MCF 10A (cell line): ENCODE measurements at places on chromosomes 4 and X.

GRCh38 chr4:132809298-132810032 lies 339.6 kb upstream of the PCDH10 start:
- DNase-seq, result no peak

GRCh38 chr4:138507522-138507921 lies 265.4 kb upstream of the SLC7A11 start:
- DNase-seq, result no peak

DNA sequence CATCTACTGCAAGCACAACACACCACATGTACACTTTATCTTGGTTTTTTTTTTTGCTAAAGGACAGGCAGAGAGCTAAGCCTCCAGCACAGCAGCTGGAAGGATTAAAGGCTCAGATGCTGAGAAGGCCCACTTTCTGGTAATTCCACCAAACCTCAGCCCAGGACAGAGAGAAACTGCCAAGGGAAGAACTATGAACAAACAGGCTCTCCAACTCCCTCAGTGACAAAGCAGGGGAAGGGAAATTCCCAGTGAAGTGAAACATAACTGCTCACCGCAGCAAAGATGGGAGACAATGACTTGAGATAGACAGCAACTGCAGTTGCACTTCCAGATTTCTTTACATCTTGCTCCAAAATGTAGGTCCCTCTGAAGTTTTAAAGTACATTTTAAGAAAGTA lies 4.8 kb downstream of the PROM1 start:
- DNase-seq, result no peak

- DNase-seq, result peak; percentile 58
Observed at GRCh38 chr4:77586951-77587383, 18.7 kb upstream of the CXCL13 start.

- no peak for DNase-seq
Observed at GRCh38 chr4:37475776-37476175, 210.4 kb downstream of the RELL1 start.

DNA sequence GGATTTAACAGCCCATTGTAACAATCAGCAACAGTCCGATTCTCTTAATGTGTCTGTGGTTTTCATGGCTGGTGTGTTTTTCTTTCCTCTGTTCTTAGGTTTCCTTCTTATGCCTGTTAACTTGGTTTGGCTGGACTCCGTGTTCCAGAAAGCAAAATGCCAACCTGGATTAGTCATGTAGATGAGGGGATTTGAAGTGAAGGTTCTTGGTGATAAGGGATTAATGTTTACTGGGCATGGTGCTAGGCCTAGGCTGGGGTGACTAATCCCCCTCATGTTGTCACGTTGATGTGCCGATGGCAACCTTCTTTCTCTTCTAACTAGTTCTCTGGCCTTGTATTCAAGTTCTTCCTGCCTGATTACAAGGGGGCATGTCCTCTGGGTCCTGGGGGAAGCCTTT lies 85.9 kb downstream of the REPS2 start:
- DNase-seq, result peak; percentile 68

GRCh38 chr4:166252487-166253402 lies 379.7 kb downstream of the TLL1 start:
- DNase-seq, result peak; percentile 47

DNA sequence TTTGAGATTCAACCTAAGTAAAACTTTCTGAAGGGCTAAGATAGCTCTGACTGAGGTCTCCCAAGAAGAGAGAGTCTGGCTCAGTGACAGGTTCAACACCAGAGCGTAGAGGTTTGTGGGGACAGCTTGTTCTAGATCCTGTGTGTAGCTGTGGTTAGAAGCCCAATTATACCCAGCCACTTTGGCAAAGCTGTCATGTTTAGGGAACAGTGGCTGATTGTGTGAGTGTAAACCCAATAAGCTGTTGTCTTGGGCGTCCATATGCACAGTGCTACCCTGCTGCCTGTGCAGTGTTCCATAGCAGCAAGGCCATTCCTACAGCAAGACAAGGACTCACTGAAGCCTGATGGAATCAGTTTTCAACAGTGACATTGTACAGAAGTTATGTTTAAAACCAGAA lies 11.2 kb upstream of the SCRG1 start:
- no peak for DNase-seq

GRCh38 chrX:132483951-132484350 lies 4.9 kb downstream of the MBNL3 start:
- DNase-seq, result no peak

DNA sequence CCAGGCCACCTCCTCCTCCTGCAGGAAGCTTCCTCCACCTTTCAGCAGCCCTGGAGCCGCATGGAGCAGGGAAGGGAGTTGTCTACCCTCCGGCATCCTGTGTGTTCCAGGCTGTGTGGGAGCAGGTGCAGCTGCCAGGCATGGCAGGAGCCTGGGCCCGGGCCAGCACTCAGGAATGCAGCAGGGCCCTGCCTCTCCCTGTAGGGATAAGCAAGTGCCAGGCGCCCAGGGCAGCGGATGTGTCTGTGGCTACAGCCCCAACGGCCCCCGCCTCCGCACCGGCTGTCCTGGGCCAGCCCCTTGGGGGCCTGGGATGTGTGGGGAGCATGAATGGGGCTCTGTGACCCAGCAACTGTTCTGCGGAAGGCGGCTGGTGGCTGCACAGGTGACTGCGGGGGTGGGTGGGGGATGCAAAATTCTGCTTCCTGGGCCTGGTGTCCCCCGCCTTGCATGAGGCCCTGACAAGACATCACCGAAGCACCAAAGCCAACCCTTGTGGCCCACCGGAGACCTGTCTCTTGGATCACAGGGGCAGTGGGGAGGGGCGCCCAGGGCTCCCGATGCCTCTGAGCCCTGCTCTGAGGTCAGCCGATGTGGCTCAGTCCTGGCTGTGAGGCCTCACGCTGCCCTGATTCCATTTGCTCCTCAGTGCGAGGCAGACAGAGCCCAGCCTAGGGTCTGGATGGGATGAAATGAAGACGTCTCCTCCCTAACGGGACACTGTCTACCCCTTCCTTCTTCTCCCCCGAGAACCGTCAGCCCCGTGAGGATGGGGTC lies 1.4 kb upstream of the DOK7 start:
- DNase-seq, result peak; percentile 91

DNA sequence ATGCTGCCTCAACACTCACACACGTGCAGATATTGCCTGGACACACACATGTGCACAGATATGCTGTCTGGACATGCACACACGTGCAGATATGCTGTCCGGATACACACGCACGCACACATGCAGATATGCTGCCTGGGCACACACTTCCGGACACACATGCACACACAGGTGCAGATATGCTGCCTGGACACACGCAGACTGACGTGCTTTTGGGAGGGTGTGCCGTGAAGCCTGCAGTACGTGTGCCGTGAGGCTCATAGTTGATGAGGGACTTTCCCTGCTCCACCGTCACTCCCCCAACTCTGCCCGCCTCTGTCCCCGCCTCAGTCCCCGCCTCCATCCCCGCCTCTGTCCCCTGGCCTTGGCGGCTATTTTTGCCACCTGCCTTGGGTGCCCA lies 14.7 kb downstream of the FGFRL1 start:
- DNase-seq, result peak; percentile 41

DNA sequence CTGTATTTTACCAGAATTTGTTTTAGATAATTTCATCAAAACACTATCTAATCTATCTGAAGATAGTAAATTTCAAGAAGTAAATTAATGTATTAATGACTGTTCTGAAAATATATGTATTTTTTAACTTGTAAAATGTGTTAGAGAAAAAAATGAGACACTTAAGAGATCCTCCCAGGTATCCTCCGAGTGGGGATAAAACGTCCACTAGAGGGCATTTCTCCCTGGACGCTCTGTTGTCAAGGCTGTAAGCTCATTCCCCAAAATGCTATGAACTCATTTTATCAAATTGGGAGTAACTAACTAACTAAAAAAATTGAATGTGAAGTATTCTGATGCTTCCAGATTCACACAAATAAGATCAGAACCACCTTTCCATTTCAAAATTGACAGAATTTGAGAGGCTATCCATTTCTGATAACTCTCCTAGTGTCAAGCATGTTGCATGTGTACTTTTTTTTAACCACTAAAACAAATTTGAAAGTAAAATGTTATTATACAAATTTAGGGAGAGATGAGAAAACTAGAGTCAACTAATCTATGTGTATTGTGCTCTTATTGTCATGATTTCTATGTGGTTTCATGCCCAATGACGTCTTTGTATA lies 337.3 kb upstream of the HS3ST1 start:
- peak; percentile 59 for DNase-seq

DNA sequence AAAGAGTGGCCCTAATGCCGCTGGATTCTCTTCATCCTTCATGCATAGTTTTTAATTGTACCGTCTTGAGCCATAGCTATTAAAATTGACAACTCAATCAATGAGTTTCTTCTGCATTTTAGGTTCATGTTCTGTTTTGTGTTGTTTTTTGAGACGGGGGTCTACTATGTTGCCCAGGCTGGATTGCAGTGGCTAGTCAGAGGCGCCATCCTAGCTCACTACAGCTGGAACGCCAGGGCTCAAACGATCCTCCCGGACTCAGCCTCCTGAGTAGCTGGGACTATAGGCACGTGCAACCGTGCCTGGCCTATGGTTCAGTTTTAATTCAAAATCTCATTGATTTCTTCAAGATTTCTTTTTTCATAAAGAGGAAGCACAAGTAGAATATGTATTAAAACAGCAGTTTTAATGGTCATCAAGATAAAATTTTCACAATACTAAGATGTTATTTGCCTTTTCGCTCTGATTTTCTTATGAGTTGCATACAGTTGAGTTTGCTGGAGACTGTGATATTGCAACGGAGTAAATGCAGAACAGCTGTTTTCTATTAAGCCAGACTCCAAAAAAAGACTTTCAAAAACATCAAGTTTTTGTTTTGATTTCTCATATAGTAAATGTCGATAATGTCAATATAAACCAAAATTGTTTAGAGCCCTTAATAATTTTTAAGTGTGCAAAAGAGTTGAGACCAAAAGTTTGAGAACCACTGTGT lies 1.1 kb upstream of the STX18 start:
- DNase-seq, result peak; percentile 18
